ENCODE measurements at places on chromosomes 6 and 20. TPM values are rescaled to one million over a fixed set of nuclear protein-coding genes. Genes with fewer than 3 reads are reported as not detected.

Gene DPM1
- total RNA-seq = 133 TPM

Gene EFCAB8
- total RNA-seq = not detected

Gene MYCT1
- 0.06 TPM for total RNA-seq

Gene GNRH2
- not detected for total RNA-seq

Gene TNFRSF6B
- total RNA-seq = 12.6 TPM

Gene B3GAT2
- 0.29 TPM for total RNA-seq

Gene PROCR
- 21.8 TPM for total RNA-seq

Gene SMLR1
- total RNA-seq = not detected

Gene OR2J3
- not detected for total RNA-seq

Gene GGTLC1
- not detected for total RNA-seq

Gene HAO1
- not detected for total RNA-seq

Gene UBE2C
- total RNA-seq = 167 TPM

Gene IL17A
- not detected for total RNA-seq

Gene OR2H1
- not detected for total RNA-seq

Gene KCNB1
- total RNA-seq = not detected

Gene MATN4
- not detected for total RNA-seq

Gene C6orf15
- not detected for total RNA-seq

Gene SALL4
- total RNA-seq = 0.86 TPM

Gene ALDH8A1
- not detected for total RNA-seq

Gene ZSCAN12
- 8.5 TPM for total RNA-seq

Gene CD109
- total RNA-seq = 34.0 TPM

Gene CFAP61
- not detected for total RNA-seq

Gene ZNF831
- total RNA-seq = not detected

Gene KCNQ2
- total RNA-seq = 0.17 TPM

Gene RBPJL
- total RNA-seq = not detected

Gene BPIFB2
- not detected for total RNA-seq

Gene BPIFB1
- total RNA-seq = not detected

Gene MPIG6B
- total RNA-seq = not detected

Gene EPHA7
- 0.06 TPM for total RNA-seq

Gene GRM1
- total RNA-seq = not detected

Gene TMEM63B
- total RNA-seq = 13.7 TPM

Gene SULF2
- 3.7 TPM for total RNA-seq

All from Daoy (cell line).